Activated T-helper 2 cell treated with anti-CD3 and anti-CD28 coated beads, Interferon-gamma antibody, Interleukin-2, Interleukin-4, amounts not matched to agents 10 μg/mL and 5 μg/mL and 100 μg/mL, durations not matched to agents 14 hours and 24 hours and 36 hours (primary cell): ENCODE measurements at places on chromosomes 2 and 18.

DNA sequence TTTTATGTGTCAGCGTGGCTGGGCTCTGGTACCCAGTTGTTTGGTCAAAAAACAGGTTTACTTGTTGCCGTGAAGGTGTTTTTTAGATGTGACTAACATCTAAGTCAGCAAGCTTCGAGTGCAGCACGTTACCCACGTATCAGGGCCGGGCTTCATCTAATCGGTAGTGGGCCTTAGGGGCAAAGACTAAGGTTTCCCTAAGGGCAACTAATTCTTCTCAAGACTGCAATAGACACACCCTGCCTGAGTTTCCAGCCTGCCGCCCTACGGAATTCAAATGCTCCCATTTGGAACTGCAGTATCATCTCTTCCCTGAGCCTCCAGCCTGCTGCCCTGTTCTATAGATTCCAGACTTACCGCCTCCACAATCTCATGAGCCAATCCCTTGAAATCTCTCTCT, 27.7 kb downstream of the FHL2 start:
- no peak for DNase-seq

DNA sequence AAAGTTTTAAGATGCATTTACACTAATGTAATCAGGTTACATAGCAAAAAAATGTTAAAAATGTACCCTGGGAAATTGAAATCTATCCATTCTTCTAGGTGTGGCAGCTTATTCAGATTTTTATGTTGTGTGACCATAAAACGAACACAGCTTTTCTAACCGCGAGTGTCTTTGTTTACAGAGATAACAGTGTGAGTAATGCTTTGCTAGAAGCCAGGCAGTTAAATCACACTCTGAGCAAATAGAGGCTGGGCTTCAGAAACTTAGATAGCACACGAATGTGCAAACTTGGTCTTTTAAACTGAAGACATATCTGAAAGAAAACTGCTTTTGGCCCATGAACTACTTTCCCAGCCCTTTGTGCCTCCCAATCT, 116.1 kb downstream of the SPTBN1 start:
- DNase-seq = peak; percentile 35

DNA sequence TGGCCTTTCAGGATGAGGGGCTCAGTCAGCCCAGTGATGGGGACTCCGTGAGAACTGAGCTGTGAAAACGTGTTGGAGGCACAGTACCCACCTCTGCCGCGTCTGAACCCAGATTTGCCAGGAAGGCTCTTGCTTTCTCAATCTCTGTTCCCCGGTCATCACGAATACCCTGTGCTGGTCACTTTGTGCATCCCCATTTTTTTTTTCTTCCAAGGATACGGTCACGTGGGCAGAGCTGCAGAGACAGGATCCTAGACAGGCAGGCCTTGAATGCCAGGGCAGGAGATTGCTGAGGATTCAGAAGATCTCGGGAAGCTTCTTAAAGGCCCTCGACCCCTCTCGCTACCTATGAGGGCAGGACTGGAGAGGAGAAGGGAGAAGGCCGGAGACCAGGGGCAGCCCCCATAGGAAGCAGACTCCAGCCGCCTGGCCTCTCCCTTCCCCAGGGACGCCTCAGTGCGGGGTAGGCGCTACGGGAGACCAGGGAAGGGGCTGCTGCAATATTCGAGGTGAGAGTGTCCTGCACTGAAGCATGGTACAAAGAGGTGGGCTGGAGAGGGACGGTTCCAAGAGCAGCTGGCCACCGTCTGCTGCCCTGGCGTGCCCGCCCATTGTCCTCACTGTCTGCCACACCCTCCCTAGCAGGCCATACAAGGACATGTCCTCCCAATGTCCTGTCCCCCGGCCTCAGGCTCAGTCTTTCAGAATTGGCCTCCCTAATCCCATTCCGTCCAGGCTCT, 29.0 kb upstream of the TAF1B start:
- no peak for DNase-seq

GRCh38 chr2:151138507-151138906, 123.2 kb downstream of the RBM43 start:
- DNase-seq = no peak

- no peak for DNase-seq
These were observed 4.2 kb downstream of the CNGA3 start for GRCh38 chr2:98350411-98350810.

- no peak for DNase-seq
These were observed 99.4 kb upstream of the TRIB2 start for GRCh38 chr2:12617366-12617765.

GRCh38 chr2:121087117-121087516, 197.9 kb downstream of the TFCP2L1 start:
- DNase-seq = no peak

DNA sequence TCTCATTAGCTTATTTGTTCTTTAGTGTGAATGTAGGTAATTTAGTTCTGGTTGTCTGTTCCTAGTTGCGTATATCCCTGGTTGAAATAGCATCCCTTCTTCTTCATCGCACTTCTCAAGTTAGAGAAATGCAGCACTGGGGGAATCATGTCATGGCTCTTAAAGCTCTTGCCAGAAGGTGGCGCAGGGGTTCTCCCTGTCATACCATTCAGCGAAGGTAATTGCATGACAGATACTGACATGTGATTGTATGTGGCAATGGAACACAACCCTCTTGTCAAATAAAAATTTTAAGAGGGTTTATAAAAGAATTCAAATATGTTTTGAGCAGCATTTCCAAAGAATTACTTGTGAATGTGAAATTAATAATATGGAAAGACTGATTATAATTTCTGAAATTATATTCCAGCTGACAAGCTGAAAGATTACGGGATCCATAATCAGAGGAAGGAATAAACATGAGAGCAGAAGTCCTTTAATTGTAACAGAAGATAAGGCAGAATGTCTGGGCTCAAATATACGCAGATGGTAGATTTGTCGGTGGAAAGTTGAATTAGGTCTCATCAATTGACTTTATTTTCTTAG, 411.7 kb downstream of the DSEL start:
- no peak for DNase-seq

DNA sequence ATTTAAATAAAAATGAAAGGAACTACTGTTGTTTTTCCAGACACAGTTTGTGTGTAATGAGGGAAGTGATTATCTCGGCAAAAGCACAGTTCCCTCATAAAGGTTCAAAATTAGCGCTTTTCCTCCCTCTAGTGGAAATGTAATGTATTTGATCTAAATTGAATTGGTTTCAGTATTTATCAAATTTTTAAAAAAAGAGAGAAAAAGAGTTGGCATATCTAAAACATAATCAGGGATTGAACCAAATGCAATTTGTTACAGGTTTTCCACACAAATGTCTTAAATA, 37.5 kb downstream of the CMPK2 start:
- DNase-seq = no peak

- no peak for DNase-seq
These were observed 215.5 kb downstream of the TFCP2L1 start for GRCh38 chr2:121069434-121069969.

DNA sequence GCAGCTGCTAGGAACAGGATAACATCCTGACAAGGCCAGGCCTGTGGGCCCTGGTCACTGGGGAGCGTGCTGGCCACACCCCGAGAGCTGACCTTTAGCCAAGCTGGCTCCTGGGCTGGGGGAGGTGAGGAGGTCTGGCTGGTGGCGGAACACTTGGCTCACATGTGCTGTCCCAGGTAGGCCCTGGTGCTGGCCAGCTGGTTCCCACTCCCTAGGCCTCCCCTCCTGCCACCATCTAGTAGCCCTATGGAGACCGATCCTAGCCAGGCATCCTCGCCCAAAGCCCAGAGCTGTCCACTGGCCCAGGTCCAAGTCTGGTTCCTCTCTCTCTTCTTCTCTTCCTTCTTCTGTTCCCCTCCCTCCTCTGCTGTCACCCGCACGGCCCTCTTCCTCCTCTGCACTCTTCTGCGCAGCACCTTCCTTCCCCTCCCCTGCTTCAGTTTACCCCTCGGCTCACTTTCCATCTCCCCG, 52.4 kb downstream of the TNS1 start:
- DNase-seq = no peak

- DNase-seq = no peak
These were observed 14.7 kb downstream of the NIFK start for GRCh38 chr2:121721926-121722325.

DNA sequence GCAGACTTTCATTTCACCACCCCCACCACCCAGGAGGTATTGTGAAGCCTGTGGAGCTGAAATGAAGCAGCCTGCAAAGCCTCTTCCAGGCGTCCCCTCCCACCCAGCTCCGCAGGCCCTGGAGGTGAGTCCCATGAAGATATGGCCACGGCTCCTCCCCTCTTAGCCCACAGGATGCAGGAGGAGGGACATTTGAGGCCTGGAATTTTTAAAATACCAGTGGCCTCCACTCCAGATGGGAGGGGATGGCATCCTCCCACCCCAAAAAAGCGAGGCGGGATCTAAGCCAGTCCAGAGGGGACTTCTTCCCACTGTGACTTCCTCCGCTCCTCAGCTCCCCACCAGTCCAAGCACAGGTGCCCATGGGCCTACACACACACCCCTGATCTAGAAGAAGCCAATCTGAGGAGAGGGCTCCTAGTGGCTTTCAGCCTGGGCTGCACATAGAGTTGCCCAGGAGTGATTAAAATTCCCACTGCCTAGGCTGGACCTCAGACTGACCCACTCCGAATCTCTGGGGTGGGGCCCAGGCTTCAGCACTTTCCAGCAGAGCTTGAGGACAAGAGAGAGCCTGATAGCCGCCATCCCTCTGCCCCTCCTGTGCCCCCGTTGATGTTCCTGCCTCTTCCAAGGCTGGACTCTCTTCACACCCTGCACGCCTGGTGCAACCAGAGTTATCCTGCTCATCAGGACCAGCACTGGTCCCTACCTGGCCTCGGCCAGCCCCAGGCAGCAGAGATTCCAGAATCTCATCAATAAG, 206.9 kb downstream of the TNS1 start:
- no peak for DNase-seq

- DNase-seq = no peak
These were observed 96.9 kb downstream of the ACTR3 start for GRCh38 chr2:113986762-113987290.
